ENCODE measurements at places on chromosomes 11 and 22. TPM values are rescaled to one million over a fixed set of nuclear protein-coding genes. Genes with fewer than 3 reads are reported as not detected.

The CELSR1 gene
- total RNA-seq = 7.6 TPM

The BTBD18 gene
- not detected for total RNA-seq

The ANGPTL5 gene
- not detected for total RNA-seq

The RCOR2 gene
- 0.39 TPM for total RNA-seq

The POTEH gene
- not detected for total RNA-seq

The ARHGAP20 gene
- 0.46 TPM for total RNA-seq

The APLNR gene
- total RNA-seq = not detected

The MS4A14 gene
- total RNA-seq = not detected

The OR5B21 gene
- not detected for total RNA-seq

The MYRF gene
- total RNA-seq = 0.23 TPM

The TRABD gene
- total RNA-seq = 27.0 TPM

The BAD gene
- total RNA-seq = 65.4 TPM

The SLC29A2 gene
- not detected for total RNA-seq

The WNT7B gene
- total RNA-seq = not detected

The SLC5A12 gene
- total RNA-seq = not detected

The CCDC89 gene
- total RNA-seq = 2.8 TPM

The CCDC83 gene
- total RNA-seq = not detected

The OR5W2 gene
- total RNA-seq = not detected

The MFNG gene
- total RNA-seq = not detected

The PANX1 gene
- total RNA-seq = 25.2 TPM

The OR52N4 gene
- total RNA-seq = not detected
